Effector memory CD4-positive, alpha-beta T cell (primary cell): ENCODE measurements at places on chromosomes 7 and 10.

- no peak for DNase-seq
Measured at GRCh38 chr7:97480772-97481390, 251.0 kb upstream of the TAC1 start.

DNA sequence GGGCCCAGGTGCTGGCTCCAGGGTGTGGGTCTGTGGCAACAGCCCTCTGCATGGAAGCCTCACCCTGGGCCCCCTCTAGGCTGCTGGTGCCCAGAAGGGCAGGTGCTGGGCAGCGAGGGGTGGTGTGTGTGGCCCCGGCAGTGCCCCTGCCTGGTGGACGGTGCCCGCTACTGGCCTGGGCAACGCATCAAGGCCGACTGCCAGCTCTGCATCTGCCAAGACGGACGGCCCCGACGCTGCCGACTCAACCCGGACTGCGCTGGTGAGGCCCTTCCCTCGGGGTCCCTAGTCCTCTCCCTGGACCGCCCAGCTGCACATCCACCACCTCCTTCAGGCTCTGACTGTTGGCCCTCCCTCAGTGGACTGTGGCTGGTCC is 18.8 kb upstream of the ZNF467 start:
- DNase-seq = no peak

DNA sequence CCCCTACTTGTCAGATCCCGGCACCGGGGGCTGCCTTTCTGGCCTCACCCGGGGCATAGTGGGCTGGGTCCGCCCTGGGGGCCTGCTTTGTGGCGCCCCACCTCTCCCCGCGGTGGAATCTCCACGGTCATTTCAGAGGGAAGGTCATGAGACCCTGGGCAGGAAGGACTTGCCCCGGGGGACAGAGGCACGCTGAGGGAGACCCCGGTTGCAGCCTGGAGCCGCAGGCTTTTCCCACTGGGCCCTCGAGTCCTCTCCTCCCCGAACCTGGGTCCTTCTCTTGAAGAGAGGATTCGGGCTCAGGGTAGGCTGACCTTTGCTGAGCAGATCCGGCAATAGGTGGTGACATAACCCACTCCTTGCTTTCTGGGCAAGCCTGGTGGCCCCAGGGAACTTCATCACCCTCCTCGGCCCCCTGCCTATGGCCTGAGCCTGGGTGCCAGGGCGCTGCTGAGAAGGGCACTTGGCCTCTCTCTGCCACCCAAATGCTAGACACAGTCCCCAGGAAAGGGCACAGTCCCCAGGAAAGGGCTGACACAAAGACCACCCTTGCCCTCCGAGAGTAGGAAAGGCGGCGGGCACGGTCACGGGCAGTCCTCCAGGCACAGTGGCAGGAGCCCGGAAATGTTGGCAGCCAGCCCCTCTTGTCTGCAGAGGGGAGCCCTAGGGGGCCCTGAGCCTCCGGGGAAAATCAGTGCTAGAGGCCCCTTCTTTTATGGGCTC is 36.2 kb downstream of the FKBP6 start:
- no peak for DNase-seq

DNA sequence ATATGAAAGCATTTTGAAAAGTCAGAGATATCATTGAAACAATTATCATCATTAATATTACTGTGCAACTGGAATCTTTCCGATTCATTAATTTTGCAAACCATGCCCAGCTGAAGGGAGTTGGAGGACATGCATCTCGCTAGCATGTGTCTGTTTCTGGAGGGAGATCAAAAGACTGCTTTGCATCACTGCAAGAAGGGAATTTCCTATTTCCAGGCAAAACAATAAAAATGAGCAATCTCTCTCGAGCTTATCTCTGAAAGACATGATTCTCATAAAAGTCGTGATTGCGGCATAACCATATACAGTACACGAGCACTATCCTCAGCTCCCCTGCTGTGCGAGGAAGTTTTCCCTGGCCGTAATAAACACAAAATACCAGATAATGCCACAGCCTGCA is 607.6 kb upstream of the DPP6 start:
- no peak for DNase-seq

GRCh38 chr7:125529249-125529648 is 599.6 kb upstream of the POT1 start:
- no peak for DNase-seq

- DNase-seq = no peak
Measured at GRCh38 chr10:61877887-61878739, 23.4 kb upstream of the ARID5B start.

GRCh38 chr7:151838861-151839381 is 38.0 kb downstream of the PRKAG2 start:
- peak; percentile 12 for DNase-seq

GRCh38 chr7:96167424-96167823 is 154.5 kb downstream of the SLC25A13 start:
- DNase-seq = no peak

DNA sequence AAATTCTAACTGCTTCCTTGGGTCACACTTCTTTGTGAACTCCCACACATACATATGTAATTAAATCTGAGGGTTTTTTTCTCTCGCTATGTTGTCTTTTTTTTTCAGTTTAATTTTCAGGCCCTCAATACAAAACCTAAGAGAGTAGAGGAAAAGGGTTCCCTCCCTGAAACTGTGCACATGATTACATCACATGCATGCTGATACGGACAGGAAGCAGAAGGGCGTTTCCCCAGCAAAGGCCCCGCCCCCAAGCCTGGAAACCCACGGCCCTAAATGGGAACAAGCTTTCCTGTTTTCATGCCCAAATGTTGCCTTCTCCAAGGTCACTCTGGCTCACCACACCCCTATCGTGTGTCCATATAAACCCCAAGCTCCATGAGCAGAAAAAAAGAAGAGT is 115.4 kb downstream of the TEX36 start:
- DNase-seq = no peak

GRCh38 chr7:45027774-45028114 is 27.7 kb downstream of the CCM2 start:
- no peak for DNase-seq

DNA sequence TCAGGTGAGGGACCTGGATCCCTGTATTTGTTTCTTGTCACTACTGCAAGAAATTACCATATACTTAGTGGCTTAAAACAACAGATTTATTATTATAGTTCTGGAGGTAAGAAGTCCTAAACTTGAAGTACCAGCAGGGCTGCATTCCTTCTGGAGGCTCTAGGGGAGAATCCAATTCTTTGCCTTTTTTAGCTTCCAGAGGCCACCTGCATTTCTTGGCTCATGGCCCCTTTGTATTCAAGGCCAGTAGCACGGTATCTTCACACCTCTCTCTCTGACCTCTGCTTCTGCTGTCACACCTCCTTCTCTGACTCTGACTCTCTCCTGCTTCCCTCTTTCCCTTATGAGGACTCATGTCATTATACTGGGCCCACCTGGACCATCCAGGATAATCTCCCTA is 2.2 kb upstream of the LHPP start:
- DNase-seq = no peak

DNA sequence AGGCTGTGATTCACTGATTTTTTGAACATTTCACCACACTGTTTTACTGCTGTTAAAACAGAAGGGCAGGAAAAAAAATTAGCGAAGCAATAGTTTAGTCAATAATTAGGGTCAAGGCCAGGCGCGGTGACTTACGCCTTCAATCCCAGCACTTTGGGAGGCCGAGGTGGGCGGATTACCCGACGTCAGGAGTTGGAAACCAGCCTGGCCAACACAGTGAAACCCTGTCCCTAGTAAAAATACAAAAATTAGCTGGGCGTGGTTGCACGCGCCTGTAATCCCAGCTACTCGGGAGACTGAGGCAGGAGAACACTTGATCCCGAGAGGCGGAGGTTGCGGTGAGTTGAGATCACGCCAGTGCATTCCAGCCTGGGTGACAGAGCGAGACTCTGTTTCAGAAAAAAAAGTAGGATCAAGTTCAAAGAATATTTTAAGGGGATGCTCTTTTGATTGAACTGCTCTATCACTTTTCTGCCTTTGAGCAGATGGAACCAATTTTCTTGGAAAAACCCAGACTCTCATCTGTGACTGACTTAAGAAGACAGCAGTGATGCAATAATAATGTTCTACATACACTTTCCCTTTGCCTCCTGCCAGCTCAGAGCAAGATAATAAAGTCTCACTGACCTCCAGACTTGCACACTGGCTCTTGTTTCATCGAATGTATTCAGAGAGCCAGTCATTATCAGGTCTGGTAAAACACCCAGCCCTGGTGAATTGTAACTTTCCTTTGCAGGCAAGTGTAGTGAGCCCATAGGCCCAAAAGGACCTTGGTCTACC is 1.6 kb upstream of the PPA1 start:
- no peak for DNase-seq
